Fibroblast of lung (primary cell): ENCODE measurements at places on chromosomes 1 and 21. TPM values are rescaled to one million over a fixed set of nuclear protein-coding genes. Genes with fewer than 3 reads are reported as not detected.
A peak's percentile ranks its signal among the peaks of the same experiment; 100 is the strongest.

ESPN gene
- not detected in 2 replicates for total RNA-seq

RHBDL2 gene
- 0.26 and 1.5 TPM in 2 replicates for total RNA-seq

RGSL1 gene
- not detected in 2 replicates for total RNA-seq

OR2T34 gene
- not detected in 2 replicates for total RNA-seq

GRCh38 chr1:213389061-213389581 is 338.1 kb downstream of the RPS6KC1 start:
- DNase-seq = peak; percentile 9

DNA sequence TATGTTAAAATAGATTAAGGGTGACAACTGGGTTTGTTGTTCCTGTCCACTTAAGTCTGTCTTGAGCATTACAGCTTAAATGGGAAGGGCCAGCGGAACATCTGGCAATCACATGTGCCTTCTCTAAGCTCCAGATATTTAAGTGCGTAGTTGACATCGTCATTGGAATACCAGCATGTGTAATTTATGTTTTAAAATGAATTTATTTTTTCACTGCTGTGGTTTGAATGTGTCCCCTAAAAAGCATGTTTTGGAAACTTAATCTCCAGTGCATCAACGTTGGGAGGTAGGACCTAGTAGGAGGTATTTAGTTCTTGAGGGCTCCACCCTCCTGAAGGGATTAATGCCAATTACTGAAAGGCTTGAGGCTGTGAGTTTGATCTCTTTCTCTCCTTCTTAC is 13.4 kb downstream of the ZCCHC17 start:
- no peak for DNase-seq

- DNase-seq = no peak
These were observed 27.3 kb upstream of the LAMC1 start for GRCh38 chr1:182995894-182996293.
